ENCODE measurements at places on chromosomes 1 and 21.

- DNase-seq: no peak
Observed at GRCh38 chr1:6180268-6180706, at the start of gene CHD5. Gene CHD5, minus strand, starts transcription at chr1:6180321. Its CDS starts 298 bp downstream, at chr1:6180023.

- DNase-seq: no peak
Observed at GRCh38 chr1:61005614-61006580, 76.5 kb upstream of the NFIA start.

GRCh38 chr1:157485793-157486192, 66.5 kb downstream of the FCRL5 start:
- no peak for DNase-seq

- no peak for DNase-seq
Observed at GRCh38 chr1:43873851-43874250, 59.8 kb upstream of the ARTN start.

- no peak for DNase-seq
Observed at GRCh38 chr1:49364676-49365075, 588.0 kb upstream of the BEND5 start.

DNA sequence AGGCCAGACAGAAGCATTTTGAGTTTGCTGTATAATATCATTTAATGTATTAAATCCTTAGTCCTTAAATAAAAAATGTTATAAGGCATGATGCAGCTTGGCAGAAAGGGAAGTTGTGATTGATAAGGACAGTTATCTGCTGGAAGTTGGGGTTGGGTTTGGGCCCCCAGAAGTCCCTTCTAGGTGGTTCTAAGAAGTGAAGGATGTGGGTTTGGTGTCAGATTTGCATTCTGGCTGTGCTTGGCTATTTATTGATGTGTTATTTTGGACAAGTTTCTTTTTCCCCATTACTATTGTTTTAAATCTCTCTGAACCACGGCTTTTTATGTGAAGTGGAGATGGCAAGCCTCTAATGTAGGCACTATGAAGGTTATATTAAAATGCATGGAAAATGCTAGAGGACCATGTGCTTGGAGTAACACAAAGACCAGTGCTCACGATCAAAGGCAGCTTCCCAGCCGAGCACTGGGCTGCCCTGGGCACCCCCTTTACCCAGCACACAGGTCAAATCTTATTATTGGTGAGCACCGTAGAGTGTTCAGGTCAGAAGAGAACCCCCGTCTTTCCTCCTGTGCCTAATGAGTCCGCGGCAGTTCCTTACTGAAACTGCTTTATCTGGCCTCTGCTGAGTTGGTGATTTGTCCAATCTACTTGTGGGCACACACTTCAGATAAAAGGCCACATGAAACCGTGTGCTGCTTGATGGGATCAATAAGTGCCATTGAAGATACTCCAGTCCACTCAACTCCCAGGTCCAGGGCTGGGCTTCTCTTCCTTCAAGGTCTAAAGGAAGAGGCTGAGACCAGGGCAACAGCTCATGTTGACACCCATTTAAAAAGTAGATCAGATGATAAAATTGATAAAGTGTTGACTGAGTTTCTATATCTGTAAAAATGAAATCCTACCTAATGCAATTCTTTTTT, 212.0 kb downstream of the PRDM2 start:
- DNase-seq: no peak

GRCh38 chr21:18759751-18760161, 356.2 kb upstream of the TMPRSS15 start:
- no peak for DNase-seq

GRCh38 chr21:43675871-43676270, 16.5 kb downstream of the RRP1B start:
- no peak for DNase-seq

DNA sequence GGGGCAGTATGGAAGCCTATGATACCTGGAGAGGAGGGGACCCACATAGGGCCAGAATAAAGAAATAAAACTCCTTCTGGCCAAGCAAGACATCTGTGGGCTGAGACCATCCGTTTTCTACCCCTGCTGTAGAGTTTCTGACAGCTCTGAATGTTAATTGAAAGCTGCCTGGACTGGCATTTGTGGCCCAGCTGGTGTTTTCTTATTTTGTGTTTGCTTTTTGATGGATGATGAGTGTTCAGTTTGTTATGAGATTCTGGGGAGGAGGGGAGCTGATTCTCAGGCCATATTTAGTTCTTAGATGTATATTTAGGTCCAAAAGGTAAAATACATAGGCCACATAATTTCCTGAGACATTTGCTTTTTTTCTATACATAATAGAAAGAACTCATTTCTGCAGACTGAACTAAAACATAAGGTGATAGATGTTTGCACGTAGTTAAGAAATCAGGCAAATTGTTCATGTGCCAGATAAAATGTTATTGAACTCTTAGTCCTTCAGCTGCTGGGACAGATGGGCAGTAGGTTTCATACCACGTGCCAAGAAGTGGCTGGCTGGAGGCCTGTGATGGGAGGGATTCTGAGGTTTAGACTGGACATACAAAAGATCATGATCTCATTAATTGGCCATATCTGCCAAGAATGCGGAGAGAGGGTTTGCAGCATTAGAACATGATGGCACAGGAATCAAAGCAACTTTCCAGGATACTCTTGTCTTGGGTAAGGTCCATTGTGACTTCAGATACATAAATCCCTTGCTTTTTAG, 54.1 kb downstream of the DSCAM start:
- no peak for DNase-seq

DNA sequence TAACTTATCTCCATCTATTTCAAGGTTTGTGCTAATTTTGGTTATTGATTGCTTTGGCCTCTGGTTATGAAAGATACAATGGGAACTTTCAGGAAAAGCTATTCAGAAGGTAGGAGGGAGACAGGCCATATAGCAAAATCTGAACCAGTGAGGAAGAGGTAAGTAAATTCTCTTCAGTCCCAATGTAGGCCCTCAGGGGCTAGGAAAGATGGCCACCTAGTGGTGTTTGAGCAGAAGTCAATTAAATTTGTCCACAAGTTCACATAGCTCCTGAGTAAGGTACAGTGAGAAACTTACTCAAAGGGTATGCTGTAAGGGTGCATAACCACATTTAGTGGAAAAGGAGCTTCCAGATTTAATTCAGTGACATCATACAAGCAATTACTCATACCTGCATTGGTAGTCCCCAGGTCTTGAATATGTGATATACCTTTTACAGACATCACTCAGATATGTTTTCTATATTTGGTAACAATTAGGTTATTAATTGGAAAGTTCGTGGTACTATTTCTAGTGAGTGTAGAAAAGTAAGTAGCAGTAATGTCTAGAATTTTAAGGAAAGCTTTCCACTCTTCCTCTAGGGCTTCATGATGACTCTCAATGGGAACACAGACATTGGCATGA, 21.4 kb upstream of the FMO1 start:
- DNase-seq: no peak

- no peak for DNase-seq
Observed at GRCh38 chr1:230701434-230701833, 12.5 kb downstream of the AGT start.

- DNase-seq: peak; percentile 75
Observed at GRCh38 chr1:39609618-39610331, 29.7 kb downstream of the HEYL start.

DNA sequence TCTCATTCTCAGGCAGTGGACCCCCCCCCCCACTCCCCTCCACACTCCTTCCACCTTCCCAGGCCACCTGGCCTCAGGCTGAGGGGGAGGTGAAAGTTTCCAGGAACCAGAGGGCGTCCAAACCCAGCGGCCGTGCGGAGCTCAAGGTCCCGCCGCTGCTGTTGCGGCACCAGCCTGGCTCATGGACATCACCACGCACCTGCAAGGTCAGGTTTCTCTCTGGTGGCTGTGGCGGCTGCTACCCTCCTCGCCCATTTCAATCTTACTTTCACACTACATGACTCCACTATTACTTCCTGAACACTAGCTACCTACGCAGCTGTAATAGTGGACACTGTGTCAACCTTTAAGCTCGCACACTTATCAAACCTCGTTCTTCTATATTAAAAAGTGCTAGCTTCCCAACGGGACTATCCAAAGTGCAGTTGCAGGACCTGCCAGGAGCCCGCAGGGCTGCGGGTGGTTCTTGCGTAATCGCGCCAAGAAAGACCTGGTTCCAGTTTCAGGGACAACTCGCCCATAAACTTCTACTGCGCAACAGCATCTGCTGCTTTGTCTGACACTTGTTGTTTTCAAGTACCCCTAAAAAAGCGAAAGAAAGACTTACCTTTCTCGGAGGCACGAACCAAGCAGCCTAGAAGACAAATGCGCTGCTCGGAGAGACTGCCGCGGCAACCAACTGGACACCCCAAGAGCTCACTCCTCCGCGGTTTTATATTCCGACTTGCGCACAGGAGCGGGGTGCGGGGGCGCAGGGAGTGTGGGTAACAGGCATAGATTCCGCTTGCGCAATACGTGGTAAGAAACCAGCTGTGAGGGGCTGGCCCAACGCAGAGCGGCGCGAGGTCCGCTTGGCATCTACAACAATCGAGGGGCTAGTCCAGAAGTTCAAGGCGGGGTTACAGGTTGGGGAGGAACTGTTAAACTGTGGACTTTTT, at the start of gene DIRAS3:
Gene DIRAS3 (minus strand): TSS at position 687 of the 938 bp plus-strand sequence. CDS start 3,330 bp downstream, outside the sequence.
- no peak for DNase-seq

DNA sequence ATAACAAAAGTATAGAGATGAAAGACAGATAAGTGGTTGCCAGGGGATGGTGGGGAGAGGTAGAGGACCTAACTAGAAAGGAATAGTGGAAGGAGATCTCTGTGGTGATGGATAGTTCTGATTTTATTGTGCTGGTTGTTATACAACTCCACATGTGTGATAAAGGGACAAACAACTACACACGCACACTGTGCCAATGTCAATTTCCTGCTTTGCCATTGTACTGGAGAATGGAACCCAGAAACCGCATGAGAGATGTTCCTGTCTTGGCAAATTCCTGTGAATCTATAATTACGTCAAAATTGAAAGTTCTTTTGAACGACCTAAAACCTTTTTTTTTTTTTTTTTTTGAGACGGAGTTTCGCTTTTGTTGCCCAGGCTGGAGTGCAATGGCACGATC, 11.0 kb downstream of the TNFRSF9 start:
- no peak for DNase-seq

DNA sequence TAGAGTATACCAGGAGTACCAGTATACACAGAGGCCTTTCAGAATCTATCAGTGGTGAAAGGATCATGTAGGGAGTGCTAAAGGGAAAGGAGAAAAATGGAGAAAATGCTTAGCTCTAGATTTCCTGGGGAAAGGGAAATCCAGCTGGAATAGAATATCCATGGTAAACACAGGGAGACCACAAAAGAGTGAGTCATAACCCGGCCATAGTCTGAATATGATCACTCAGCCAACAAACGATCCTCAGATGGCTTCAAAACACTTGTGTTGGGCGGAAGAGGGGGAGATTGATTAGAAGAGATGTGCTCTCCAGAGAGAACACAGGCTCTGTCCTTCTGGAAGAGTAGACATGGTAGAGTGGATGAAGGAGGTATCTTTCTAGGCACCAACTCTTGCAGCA, 180.6 kb downstream of the PAPPA2 start:
- no peak for DNase-seq

GRCh38 chr1:17777330-17777729, 22.2 kb downstream of the ACTL8 start:
- DNase-seq: no peak

DNA sequence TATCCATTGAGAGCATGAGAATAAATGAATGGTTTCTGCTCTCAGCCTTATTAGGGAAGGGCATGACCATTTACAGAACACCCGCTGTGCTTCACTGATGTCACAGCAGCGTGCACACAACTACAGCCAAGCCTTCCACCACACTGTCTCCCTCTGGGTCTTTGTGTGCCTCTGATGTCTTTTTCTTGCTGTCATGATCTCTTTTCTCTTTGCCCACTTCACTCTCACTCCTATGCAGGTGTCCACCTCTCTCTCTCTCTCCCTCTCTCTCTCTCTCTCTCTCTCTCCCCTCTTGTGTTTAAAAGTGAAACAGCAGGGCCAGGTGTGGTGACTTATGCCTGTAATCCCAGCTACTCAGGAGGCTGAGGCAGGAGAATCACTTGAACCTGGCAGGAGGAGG, 232.5 kb upstream of the JUN start:
- no peak for DNase-seq

GRCh38 chr1:21622466-21623315, 46.5 kb downstream of the RAP1GAP start:
- DNase-seq: peak; percentile 42

DNA sequence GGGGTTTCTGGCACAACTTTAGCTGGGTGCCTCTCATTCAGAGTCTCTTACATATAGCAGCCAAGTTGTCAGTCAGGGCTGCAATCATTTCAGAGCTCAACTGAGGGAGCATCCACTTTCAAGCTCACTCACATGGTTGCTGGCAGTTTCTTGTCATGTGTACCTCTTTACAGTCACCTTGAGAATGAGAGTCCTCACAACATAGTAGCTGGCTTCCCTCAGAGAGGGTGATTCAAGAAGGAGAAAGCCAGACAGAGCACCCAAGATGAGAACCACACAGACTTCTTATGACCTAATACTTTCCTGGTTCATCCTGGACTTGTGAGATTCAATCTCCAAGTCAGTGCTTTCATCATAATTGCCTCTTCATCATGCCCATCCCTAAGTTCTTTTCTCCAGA, 57.2 kb downstream of the DPT start:
- DNase-seq: no peak

DNA sequence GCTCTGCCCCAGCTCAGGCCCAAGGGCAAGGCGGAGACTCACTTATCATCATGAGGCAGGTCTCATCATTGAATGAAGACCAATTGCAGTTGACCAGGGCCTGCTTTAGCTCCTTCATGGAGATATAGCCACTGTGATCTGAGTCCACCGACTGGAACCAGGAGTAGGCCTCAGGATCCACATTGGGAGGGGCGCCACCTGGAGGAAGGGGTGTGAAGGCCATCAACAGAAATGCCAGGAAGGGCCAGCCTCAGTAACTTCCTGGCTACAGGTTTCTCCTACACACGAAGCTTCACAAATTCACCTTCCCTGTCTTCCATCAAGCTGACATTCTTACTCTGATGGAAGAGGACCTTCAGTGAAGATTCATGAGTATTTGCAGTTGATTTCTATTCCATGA, 11.6 kb downstream of the PEF1 start:
- no peak for DNase-seq

DNA sequence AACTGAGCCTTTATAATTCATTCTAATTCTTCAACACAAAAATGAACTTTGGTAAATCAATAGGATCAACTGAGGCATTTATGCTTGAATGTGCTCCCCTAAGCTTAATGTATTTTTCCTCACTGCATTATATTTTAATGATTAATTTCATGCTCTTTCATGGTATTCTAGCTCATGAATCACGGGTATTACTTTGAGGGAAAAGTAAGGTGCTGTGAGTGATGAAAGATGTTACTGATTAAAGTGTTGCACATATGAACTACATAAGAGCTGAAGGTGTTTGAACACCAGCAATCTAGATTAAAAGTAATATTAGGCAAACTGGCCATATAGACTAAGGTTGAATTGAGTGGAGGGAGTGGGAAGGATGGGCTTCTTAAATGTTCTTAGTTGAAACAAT, 1.9 kb downstream of the DPYD start:
- no peak for DNase-seq

GRCh38 chr1:206855859-206856258, 9.6 kb upstream of the IL20 start:
- DNase-seq: no peak

GRCh38 chr21:42423685-42424084, 20.0 kb downstream of the UBASH3A start:
- no peak for DNase-seq

- no peak for DNase-seq
Observed at GRCh38 chr1:156452907-156453306, 47.7 kb downstream of the MEF2D start.

Measured in activated T-cell treated with anti-CD3 and anti-CD28 coated beads for 24 hours (primary cell).